ENCODE measurements at places on chromosomes 6 and 20.

GRCh38 chr6:107695061-107695720 lies 128.9 kb downstream of the SCML4 start:
- no peak for DNase-seq

DNA sequence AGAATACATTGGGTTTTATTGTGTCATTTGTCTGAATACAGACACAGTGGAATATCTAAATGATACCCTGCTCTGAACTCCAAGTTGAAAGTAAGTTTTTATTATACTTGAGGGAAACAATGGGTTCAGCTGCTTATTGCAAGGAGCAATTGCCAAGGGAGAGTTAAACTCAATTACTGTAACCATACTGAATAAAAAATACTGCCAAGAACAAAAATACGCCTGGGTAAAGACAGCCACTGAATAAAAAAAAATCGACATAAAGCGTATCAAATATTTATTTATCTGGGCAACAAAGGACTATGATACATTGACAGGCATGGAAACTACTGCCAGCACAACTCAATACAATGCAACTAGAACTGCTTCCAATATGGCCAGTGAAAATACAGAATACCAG lies 18.1 kb downstream of the TFAP2A start:
- DNase-seq: no peak

GRCh38 chr20:25117990-25118389 lies 36.0 kb upstream of the VSX1 start:
- no peak for DNase-seq

DNA sequence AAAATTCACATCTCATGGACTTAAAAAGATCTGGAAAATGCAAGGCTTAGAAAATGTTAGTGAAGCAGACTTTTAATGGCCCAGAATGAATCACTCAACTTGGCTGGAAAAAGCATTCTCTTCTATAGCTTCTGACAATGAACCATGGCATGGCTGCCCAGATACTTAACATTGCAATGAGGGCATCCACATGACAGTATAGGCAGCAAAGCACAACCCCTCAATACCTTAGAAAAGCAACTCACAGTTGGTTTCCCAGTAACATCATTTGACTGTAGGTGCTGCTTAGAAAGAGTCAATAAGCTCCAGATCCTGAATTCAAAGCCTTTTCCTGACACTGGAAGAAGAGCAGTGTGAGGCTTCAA lies 155.8 kb downstream of the EYA4 start:
- DNase-seq: no peak

- DNase-seq: no peak
Observed at GRCh38 chr6:104885518-104886043, 25.9 kb upstream of the HACE1 start.

DNA sequence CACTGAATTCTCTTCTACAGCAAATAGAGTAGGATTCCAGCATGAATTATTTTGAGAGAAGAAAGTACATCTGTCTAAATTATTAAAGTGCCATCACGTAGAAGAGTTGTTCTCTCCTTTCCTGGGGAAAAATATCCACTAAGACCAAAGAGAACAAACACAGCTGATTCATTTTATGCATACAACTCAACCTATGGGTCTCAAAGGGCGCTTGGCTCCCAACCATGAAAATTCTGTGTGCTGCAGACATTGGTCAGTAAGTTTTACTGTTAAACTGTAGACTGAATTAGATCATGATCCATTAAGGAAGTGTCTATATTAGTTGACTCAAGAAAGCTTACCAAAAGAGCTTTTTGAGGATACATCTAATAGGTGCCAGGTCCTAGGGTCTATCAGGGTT lies 83.5 kb downstream of the FRK start:
- DNase-seq: no peak

- DNase-seq: no peak
Observed at GRCh38 chr6:156988276-156989158, 211.3 kb downstream of the ARID1B start.

DNA sequence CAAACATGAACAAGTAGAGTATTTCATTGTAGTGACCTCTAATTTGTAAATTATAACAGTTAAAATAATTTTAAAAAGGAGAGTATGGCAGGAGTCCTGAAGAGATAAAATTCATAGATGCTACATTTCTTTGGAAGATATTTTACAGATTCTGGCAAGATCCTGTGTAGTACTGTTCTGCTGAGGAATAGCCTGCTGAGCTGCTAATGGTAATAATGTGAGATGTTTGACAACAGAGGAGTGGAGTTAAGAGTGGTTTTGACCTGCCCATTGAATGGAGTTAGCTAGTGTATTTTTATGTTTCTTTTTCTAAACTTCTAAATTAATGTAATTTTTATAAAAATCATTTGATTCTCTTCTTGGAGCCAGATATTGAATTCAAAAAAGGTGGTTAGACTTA lies 11.8 kb downstream of the CLVS2 start:
- DNase-seq: no peak

Measured in activated CD4-positive, alpha-beta T cell treated with anti-CD3 and anti-CD28 coated beads, Interleukin-2, amount 50 U/mL, for 16 hours (primary cell).